Hypothalamus (tissue), 51 donors: ENCODE measurements at places on chromosomes 7 and 10.

DNA sequence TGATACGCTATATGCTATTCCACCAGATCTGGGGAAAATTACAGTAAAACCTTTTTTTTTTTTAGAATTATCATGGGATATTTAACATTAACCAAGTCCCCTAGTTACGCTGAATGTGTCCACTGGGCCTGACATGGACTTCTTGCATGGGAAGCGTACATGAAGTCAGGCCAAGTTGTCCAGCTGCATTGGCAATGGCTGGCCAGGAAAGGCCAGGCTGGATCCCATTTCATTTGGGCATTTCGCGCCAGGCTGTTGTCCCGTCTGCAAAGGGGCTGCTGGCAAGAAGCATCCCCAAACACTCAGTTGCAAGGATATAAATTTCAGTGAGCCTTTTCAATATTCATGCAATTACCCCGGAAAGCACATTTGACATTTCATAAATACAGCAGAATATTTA, 933.3 kb downstream of the GRID1 start:
- DNase-seq, result no peak

DNA sequence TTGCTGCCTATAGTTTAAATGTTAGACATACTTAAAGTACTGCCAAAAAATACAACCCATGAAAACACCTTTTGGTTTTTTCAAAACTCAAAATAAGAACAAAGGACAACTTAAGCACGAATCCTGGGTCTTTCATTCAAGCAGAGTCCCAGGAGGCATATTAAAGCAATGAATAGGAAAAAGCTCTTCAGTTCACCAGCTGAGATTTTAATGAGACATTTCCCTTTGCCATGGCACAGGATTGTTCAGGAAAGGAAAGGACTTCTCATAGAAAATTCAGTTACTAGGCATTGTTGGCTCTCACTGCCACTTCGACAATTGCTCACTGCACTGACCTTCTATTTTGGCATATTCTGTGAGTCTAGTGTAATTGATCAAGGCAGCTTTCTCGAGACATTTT, 133.5 kb upstream of the FEZF1 start:
- DNase-seq, result no peak

DNA sequence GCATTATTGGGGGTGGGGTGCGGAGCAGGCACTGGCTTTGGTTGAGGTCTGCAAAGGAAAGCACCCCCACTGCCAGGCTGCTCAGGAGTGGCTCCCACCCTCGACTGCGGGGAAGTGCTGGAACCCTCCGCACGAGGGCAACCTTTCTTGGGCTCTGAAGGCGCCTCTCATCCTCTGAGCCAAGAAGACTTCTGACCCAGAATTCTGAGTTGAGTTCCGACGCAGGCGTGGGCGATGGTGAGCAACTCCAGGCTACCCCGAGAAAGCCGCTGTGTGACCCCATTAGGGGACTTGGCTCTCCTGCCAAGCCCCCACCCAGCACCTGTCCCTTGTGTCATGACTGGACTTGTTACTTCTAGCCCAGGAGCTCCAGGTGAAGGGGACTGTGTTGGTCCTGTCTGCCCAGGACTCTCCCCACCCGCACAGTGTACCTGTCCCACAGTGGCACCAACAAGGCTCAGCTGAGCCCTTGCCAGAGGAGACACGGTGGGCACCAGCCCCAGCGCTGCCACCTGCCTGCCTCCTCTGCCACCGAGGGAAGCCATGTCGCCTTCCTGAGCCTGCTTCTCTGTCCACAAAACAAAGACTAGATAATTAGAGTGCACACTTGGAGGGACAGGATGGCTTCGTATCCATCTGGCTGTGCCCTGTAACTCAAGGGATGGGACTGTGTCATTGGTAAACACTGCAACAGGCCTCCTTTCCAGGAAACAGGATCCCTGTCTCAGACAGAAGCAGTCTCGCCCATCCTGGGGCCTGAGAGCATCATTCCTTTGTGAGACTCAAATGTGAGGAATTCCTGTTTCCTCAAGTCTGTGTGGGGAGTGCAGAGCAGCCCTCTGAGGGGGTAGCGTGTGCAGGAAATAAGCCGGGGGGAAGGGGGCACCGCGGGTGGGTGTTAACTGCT, 128.8 kb downstream of the LHPP start:
- no peak for DNase-seq

DNA sequence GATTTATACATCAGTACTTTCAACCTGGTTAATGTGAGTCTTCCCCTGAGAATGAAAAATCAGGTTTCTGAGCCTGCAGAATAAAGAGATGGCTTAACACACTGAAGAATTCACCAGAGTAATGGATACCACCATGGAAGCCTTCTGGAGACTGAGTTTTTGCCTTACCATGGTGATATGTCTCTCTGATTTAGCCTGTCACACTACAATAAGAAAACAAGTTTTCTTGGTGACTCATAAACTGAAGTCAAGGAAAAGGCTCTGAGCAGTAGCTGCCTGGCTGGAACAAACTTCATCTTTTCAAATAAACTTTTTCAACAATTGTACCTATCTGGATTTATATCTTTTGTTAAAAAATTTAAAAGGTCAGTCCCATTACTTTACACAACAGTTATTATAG, 229.0 kb downstream of the PRPF18 start:
- no peak for DNase-seq

DNA sequence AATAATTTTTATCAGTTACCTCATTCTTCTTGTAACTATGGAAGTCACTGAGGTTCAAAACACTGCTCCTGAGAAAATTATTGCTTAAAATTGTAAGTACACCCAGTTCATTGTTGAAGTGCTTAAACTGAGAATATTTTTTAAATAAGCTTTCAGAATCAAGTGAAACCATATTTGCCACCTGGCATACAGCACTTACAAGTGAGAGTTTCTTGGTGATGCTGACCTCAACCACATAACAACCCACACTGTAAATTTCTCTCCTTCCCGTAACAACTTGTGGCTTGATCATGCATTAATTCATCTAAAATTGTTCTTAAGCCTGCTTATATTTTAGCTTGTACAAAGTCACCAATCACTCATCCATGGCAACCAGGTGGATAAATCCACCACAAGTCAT, 34.0 kb downstream of the IMMP2L start:
- DNase-seq, result no peak

GRCh38 chr10:47261121-47261520, 38.9 kb upstream of the GDF10 start:
- no peak for DNase-seq

GRCh38 chr7:91270372-91270771, 6.1 kb downstream of the FZD1 start:
- no peak for DNase-seq

DNA sequence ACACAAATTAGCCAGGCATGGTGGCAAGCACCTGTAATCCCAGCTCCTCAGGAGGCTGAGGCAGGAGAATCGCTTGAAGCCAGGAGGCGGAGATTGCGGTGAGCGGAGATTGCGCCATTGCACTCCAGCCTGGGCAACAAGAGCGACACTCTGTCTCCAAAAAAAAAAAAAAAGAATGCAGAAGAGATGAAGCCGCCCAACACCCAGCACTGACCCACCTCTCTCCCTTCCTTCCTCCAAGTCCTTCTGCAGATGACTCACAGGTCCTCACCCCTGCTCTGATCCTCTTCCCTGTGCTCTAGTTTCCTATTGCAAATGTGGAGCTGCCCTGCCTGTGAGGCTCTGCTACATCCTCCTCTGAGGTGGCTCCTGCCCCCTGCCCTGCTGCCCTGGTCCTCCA, 22.0 kb upstream of the OPALIN start:
- no peak for DNase-seq

- peak; percentile 54 for DNase-seq
Measured at GRCh38 chr10:89414879-89415821, 782 bp downstream of the IFIT5 start.

DNA sequence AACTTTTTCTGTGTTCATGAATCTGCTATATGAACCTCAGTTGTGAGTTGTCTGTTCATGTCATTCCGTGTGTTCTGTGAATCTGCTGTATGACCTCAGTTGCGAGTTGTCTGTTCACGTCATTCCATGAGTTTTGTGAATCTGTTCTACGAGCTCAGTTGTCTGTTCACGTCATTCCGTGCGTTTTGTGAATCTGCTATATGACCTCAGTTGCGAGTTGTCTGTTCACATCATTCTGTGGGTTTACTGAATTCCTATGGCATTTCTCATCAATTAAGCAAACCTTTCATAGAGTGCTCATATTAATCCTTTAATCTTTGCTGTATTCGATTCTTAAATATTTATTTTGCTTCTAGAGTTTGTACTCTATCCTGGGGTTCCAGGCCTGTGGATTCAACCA, 150.6 kb downstream of the DIP2C start:
- DNase-seq, result no peak

GRCh38 chr7:21969822-21970221, 24.1 kb upstream of the CDCA7L start:
- no peak for DNase-seq

GRCh38 chr7:149027055-149027454, 1.2 kb downstream of the PDIA4 start:
- no peak for DNase-seq

DNA sequence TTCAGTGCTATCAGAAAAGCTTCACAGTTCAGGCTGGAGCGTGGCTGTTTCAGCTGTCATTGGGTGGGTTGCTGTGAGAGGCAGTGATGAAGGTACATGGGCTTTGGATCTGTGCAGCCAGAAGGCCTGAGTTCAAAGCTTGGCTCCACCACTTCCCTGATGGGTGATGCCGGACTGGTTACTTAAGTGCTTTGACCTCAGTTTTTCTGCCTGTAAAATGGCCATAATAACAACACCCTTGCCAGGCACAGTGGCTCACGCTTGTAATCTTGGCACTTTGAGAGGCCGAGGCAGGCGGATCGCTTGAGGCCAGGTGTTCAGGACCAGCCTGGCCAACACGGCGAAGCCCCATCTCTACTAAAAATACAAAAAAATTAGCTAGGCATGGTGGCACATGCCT, 10.4 kb upstream of the IFT22 start:
- DNase-seq, result no peak

DNA sequence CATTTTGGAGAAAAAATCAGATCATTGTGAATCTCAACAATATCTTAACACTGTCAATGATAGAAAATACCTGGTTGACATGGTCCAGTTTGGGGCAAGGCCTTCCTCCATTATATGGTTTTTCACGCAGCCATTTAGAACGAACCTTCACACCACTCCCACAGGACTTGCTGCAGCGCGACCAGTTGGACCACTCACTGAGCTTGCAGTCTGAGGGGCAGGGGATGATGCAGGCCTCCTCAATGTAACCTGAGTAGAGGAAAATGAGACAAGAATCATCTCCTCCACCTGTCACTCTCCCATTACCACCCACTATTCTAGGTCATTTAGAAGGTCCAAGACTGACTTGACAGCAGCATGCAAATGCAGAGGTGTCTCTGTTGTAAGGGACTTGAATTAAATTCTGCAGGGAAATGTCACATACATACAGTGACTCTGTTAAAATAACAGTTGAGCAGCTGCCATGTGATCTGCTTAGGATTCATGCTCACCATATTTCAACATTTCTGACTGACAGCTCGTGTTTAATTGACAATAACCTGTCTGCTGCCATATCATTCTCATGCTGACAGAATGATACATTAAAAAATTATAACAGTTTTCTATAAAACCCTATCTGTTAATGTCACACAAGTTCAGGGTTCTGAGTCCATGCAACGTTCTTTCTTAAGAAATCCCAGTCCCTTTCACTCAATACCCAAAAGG, 403.0 kb downstream of the THSD7A start:
- DNase-seq, result no peak

- DNase-seq, result no peak
Measured at GRCh38 chr7:95628831-95629439, 32.6 kb upstream of the PDK4 start.

DNA sequence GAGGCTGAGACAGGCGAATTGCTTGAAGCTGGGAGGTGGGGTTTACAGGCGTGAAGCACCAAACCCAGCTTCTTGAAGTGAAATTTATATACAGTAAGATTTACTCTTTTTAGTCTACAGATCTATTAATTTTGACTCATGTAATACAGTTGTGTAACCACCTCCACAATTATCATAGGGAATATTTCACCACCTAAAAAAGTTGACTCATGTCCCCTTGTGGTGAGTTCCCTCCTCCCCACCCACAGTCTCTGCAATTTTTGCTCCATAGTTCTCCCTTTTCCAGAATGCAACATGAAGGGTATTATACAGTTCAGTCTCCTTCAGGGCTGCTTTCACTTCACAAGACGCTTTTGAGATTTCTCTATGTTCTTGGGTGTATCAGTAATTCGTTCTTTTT, 156.8 kb downstream of the FAM107B start:
- DNase-seq, result no peak

DNA sequence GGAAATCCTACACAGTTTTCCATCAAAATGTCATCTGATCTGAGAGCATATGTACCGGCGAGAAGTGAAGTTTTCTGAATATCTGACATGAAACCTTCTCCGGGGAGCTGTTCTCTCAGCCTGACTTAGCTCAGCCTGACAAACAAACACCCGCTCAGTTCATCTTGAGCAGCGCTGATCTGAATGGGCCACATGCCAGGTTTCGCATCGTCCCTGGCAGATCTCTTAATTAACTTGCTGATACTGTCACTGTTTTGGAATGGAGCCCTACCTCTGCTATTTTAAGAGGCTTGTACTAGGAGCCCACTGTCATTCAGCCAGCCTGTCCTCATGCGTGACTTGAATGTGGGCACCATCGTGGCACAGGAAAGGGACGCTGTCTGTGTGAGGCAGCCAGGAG, 109.2 kb downstream of the STRA8 start:
- peak; percentile 26 for DNase-seq
